ENCODE measurements at places on chromosomes 11 and 22. TPM values are rescaled to one million over a fixed set of nuclear protein-coding genes. Genes with fewer than 3 reads are reported as not detected.

The SYT7 gene
- total RNA-seq: 10.8 TPM

The RPLP2 gene
- 1,093 TPM for total RNA-seq

The BLID gene
- 2.0 TPM for total RNA-seq

The RAB30 gene
- 24.2 TPM for total RNA-seq

The OR52A1 gene
- total RNA-seq: not detected

The TRIM66 gene
- total RNA-seq: 11.5 TPM

The RASSF10 gene
- 0.16 TPM for total RNA-seq

The SLCO2B1 gene
- total RNA-seq: 32.3 TPM

The CCDC81 gene
- total RNA-seq: 1.2 TPM

The CRY2 gene
- 54.1 TPM for total RNA-seq

The MMP27 gene
- 0.33 TPM for total RNA-seq

The GRM5 gene
- total RNA-seq: not detected

The OR4C46 gene
- total RNA-seq: not detected

The TUBA8 gene
- 1.6 TPM for total RNA-seq

The TSGA10IP gene
- total RNA-seq: not detected

The LMO2 gene
- total RNA-seq: 20.0 TPM

The PRR33 gene
- not detected for total RNA-seq

The ART5 gene
- 3.3 TPM for total RNA-seq

The GRAP2 gene
- 8.0 TPM for total RNA-seq

The CARD16 gene
- total RNA-seq: 3.7 TPM

The CYP2D6 gene
- 0.16 TPM for total RNA-seq

The MUC6 gene
- 1.3 TPM for total RNA-seq

The DNAJB13 gene
- total RNA-seq: not detected

The CABP7 gene
- total RNA-seq: not detected

The IFITM1 gene
- 142 TPM for total RNA-seq
